G401 (cell line): ENCODE measurements at places on chromosomes 6 and 20. TPM values are rescaled to one million over a fixed set of nuclear protein-coding genes. Genes with fewer than 3 reads are reported as not detected.

The CASS4 gene
- total RNA-seq = 0.51 TPM in 1 of 2 replicates, not detected in the other

The TGM3 gene
- total RNA-seq = not detected in 2 replicates

The TREM1 gene
- total RNA-seq = not detected in 2 replicates

The APCDD1L gene
- not detected in 2 replicates for total RNA-seq

The SMOC2 gene
- total RNA-seq = 0.20 and 1.1 TPM in 2 replicates

The PPP1R3G gene
- total RNA-seq = 0.25 and 0.58 TPM in 2 replicates

The B3GALT4 gene
- 0.61 and 1.9 TPM in 2 replicates for total RNA-seq

The WFDC5 gene
- total RNA-seq = not detected in 2 replicates

The SPAG4 gene
- total RNA-seq = 8.0 and 12.7 TPM in 2 replicates

The GSTA3 gene
- total RNA-seq = not detected in 2 replicates

The DLK2 gene
- 3.1 and 3.4 TPM in 2 replicates for total RNA-seq

The SNPH gene
- total RNA-seq = 1.7 and 2.4 TPM in 2 replicates

The TNNC2 gene
- 1.3 and 1.8 TPM in 2 replicates for total RNA-seq

- no peak for DNase-seq
Observed at GRCh38 chr20:44344723-44345122, 7.9 kb downstream of the R3HDML start.

GRCh38 chr6:69584913-69585729, 211.7 kb downstream of the LMBRD1 start:
- peak; percentile 94 for DNase-seq

DNA sequence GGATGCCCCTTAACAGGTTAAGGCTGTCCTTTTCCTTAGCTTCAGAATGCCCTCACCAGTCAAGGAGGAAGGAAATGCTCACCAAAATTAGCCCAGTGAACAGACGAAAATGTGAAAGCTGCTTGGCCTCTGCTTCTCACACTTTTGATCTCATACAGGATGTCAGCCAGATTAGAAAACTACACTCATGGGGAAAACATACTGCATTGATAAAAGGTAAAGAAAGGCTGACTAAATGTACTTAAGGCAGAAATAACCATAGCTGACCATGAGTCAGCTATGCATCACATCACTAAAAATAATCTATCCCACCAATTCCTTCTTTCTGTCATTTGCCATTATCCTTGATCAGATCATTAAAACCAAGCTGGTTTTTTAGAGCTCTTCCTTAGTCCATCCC, 198.4 kb upstream of the TENT5A start:
- no peak for DNase-seq

- DNase-seq = no peak
Observed at GRCh38 chr6:39731565-39731964, 6.4 kb upstream of the KIF6 start.

GRCh38 chr6:127267646-127268625, 1.3 kb downstream of the RNF146 start:
- peak; percentile 51 for DNase-seq

DNA sequence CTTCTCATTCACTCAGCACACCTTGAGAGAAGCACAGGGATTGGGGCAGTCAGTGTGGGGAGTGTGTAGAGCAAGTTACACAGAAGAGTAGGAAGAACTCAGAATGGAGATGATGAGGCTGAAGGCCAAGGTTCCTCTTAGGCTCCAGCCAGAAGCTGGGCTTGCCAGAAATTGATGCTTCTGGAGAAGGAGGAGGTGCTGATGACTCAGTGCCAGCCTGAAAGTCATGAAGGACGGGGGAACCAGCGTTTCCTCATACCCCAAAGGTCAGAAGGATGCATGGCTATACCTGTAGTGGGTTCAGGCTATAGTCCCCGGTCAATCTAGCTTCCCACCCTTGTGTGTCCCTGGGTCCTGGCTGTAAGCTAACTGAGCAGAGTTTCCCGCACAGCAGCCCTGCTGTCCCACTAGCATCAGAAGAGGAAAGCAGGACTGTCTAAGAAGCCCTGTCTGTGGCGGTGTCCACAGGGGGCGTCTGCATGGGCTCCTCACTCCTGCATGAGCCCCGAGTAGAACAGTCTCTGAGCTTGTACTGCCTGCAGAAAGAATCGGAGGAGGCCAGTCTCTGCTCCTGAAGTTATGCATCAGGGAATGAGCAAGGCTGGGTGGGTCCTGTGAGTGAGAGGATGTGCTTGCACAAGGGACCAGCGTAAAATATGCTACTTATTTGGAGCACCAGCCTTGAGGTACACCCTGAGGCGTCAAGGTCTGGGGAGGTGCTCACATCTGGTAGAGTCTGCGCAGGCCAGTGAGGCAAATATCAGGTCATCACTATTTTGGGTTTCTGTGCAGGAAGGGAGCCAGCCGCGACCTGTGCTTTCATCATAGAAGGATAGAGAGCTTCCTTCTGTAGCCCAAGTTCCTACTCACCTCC, 148.5 kb downstream of the MRPL14 start:
- DNase-seq = no peak

GRCh38 chr20:24309596-24309995, 159.8 kb upstream of the SYNDIG1 start:
- no peak for DNase-seq

DNA sequence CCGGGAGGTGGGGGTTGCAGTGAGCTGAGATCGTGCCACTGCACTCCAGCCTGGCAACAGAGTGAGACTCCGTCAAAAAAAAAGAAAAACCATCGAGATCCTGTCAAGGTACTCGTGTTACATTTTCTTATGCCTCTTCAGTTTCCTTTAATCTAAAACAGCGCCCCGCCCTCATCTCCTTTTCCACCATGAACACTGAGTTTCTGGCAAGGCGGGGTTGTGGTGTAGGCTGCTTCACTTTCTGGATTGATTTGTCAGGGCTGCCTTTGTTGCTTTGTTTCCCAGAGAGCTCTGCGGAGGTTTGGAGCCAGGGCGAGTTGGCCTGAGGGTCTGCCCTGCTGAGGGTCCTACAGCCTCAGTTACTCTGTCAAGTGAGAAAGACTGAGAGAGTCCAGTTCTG, 8.9 kb downstream of the ITPR3 start:
- DNase-seq = no peak

- no peak for DNase-seq
Observed at GRCh38 chr6:69789578-69789977, 7.2 kb downstream of the LMBRD1 start.

DNA sequence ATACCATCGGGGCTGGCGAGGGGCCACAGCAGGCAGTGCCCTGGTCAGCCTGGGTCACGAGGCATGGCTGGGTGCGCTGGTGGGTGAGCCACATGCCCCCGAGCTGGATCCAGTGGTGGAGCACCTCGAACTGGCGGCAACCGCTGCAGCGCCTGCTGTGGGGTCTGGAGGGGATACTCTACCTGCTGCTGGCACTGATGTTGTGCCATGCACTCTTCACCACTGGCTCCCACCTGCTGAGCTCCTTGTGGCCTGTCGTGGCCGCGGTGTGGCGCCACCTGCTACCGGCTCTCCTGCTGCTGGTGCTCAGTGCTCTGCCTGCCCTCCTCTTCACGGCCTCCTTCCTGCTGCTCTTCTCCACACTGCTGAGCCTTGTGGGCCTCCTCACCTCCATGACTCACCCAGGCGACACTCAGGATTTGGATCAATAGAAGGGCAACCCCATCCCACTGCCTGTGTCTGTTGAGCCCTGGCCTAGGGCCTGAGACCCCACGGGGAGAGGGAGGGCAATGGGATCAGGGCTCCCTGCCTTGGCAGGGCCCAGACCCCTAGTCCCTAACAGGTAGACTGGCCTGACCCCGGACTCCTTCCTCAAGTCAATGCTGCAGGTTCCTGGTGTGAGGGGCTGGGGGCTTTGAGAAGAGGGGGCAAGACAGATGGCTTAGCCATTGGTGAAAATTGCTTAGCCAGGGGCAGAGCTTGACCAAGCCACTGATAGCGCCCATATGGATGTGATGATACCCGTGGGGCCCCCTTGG, 598 bp downstream of the TMEM239 start:
- no peak for DNase-seq

DNA sequence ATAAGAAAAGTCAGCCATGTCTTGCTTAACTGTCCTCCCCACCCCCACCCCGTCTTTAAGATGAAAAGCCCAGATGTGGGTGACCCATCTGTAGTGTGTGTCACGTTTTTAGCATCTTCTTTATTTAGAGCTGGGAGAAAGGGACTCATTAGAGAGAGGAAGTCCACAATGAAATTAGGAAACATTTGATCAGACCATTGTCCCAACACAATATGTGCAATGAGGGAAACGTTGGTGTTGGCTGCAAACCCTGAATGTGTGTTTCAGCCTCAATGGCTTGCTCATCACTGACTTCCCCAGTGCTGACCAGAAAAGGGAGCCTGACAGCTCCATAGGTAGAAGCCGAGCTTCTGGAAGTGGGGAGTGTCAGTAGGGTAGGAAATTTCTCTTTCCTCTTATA, 475.7 kb downstream of the CD83 start:
- DNase-seq = no peak

DNA sequence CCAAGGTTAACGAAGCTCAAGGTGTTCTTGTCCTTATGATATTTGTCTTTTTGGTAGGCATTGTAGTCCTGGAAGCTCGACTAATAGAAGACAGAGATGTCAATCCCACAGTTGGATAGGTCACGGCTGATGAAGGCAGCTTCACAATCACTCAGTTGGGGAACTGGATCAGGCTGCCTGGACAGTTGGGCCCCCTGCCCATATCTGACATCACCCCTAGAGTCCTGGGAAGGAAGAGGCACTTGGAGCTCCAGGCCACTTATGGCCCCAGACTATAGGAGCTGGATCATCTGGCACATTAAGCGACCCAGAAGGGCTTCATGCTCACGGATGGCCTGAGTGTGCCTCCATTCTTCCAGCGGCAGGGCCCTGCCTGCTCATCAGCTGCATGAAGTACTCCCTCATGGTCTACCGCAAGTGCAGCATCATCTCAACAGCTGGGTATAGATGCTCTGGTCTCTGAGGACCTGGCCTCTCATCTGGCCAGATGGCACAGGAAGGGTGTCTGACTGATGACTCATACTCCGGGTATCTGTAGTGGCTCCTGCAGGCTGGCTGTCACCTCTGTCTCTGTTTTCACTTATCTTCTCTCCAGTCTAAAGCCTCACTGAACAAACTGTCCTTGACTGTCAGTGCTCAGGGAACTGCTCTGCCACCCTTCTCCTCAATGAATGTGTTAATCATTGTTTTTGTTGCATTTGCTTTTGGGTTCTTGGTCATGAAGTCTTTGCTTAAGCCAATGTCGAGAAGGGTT, 29.2 kb upstream of the SSR1 start:
- no peak for DNase-seq

DNA sequence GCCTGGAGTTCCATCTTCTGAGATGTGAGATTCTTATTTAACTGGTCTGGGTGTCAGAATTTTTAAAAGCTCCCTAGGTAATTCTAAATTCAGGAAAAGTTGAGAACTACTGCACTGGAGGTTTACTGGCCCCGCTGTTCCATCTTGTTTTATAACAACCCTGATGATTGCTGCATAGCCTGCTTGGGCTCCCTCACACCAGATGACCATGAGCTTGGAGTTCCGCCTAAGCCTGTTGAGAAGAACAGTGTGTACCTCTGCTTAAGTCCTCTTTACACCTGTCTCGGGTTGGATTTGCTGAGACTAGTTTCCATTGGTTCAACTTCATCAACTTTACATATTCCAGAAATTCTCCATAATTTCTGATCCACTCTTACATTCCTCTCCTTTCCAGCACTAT, 77.9 kb downstream of the FKBP5 start:
- no peak for DNase-seq

- DNase-seq = no peak
Observed at GRCh38 chr6:129007701-129008373, 124.9 kb downstream of the LAMA2 start.

GRCh38 chr6:97029552-97029951, 105.0 kb downstream of the KLHL32 start:
- no peak for DNase-seq

GRCh38 chr6:141851063-141851462, 281.7 kb upstream of the GJE1 start:
- DNase-seq = no peak

DNA sequence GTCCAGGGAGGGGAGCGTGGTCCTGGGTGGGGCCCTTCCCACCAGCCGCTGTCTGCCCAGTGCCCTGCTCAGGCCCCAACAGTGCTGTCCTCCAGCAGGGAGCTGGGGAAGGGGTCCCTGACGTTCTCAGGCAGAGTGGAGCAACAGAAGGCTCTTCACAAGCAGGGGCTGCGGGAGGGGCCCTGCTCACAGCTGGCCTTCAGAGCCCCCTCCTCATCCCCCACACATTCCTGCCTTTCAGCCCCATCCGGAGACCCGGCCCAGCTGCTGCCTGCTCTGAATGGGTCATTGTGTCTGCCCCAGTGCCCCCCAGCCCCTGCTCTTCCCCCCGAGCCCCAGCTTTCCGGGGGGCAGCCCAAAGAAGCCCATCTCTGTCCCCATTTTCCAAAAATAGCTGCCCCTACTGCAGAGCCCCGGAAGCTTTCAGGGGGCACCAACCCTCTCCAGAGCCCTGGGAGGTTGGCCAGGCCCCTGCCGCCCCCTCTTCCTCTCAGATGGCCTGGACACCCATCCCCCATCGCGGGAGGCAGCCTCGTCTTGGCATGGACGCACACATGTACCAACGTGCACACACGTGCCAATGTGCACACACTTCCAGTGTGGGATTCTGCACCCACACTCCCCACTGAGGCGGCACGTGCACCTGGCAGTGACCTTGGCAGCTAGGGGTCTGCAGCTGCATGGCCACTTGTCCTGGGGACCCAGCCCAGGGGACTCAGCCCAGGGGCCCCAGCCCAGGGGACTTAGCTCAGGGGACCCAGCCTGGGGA, 3.7 kb downstream of the COL20A1 start:
- no peak for DNase-seq

GRCh38 chr6:158752613-158753012, 66.6 kb downstream of the EZR start:
- peak; percentile 87 for DNase-seq

DNA sequence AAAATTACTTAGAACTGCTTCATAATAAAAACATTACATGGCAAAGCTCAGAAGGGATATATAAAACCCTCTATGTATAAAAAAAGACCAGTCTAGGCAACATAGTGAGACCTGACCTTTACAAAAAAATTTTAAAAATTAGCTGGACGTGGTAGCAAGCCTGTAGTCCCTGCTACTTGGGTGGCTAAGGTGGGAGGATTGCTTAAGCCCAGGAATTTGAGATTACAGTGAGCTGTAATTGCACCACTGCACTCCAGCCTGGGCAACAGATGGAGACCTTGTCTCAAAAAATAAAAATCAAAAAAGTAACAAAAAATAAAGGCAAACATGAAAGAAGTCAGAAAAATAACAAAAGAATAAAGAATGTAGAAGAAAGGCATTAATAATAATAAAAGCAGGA, 21.5 kb upstream of the TPD52L1 start:
- no peak for DNase-seq

DNA sequence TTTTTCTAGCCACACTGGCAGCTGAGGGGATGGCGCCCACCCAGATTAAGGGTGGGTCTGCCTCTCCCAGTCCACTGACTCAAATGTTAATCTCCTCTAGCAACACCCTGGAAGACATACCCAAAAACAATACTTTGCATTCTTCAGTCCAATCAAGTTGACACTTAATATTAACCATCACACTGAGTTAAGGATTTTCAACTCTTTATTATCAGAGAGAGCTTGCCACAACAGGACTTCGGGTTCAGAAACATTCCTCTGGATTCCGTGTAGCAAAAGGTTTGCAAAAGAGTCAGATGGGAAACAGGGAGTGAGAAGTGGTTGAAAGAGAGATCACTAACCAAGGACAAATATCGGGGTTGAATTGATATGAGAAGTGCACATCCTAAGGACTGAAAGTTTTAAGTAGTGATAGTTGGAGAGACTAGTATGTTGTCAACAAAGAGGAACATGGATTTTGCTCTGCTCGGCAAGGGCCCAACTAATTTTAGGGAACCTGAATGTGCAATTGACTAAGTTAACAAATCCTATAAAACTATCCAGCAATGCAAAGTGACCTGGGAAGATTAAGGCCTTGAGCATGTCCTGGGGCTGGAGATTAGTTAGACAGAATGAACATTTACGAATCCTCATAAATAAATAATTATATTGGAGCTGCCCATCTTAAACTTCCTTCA, 137.0 kb upstream of the TENT5A start:
- DNase-seq = no peak
